ENCODE measurements at places on chromosomes 4 and X.

- no peak for DNase-seq
Observed at GRCh38 chrX:66625525-66625924, 13.4 kb downstream of the EDA2R start.

GRCh38 chr4:4974727-4975126 lies 44.5 kb downstream of the CYTL1 start:
- no peak for DNase-seq

DNA sequence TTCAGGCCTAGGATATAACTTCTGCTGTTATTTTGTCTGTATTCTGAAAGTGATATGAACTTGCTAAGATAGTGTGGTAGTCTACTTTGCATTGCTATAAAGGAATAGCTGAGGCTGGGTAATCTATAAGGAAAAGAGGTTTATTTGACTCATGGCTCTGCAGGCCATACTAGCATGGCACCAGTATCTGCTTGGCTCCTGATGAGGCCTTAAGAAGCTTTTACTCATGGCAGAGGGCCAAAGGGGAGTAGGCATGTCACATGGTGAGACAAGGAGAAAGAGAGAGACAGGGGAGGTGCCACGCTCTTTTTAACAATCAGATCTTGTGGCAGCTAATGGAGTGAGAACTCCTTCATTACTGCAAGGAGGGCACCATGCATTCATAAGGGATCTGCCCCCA lies 247.3 kb downstream of the GPAT3 start:
- DNase-seq = no peak

DNA sequence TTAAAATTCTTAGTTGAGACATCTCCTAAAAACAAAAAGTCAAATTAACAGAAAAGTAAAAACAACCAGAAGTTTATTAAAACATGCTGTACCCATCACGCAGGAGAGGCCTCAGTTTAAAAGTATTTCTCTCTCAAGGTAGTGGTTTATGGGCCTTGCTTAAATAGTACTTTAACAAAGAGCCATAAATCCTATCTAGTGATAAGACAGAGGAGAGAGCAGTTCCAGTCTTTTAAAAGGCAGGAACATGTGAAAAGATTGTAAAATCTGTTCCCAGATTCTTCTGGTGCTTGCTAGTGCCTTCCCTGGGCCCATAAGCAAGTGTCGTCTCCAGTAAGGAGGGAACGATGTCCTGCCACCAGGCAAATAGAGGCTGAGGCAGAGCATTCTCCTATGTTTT lies 476.3 kb upstream of the ADGRL3 start:
- no peak for DNase-seq

Measured in stimulated activated CD4-positive, alpha-beta T cell treated with anti-CD3 and anti-CD28 coated beads, TNF-alpha, amount 100 ng/mL, for 4 hours (primary cell).